Neural crest cell (in vitro differentiated cells): ENCODE measurements at places on chromosomes 16 and 17. TPM values are rescaled to one million over a fixed set of nuclear protein-coding genes. Genes with fewer than 3 reads are reported as not detected.

GALR2 gene
- not detected in 2 replicates for total RNA-seq

GRCh38 chr17:68910789-68911431 lies 44.3 kb downstream of the ABCA8 start:
- no peak overlapping the region for H3K4me3 ChIP-seq
- peaks cover 41% of the 10 kb centered on the region for H3K36me3 ChIP-seq
- H3K27ac ChIP-seq, result no peak overlapping the region
- peaks cover 32% of the 10 kb centered on the region for H3K4me1 ChIP-seq

BRIP1 gene
- 29.1 and 31.4 TPM in 2 replicates for total RNA-seq

DNA sequence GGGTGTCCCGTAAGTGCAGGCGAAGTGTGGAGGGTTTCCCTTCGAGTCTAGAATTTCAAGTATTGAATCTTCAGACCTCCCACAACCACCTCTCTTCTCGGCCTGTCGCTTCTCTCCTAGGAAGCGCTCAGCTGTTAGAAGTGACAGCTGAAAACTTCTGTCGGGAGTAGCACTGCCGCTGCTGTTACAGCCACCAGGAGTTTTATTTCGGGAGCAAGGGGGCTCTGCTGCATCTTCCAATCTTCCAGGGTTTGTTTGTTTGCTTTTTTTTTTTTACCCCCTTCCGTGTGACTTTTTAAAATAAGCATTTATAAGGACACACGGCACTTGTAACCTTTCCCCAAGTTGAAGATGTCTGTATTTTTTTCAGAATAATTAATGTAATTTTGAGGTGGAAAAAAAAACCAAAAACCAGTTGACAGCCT lies 767 bp downstream of the RPS6KB1 start:
- peak overlapping the region; percentile 98 for H3K4me3 ChIP-seq
- peaks cover 33% of the 10 kb centered on the region for H3K4me1 ChIP-seq
- H3K27ac ChIP-seq, result peak overlapping the region; percentile 89
- DNase-seq, result no peak
- H3K27me3 ChIP-seq, result no peaks in the 10 kb centered on the region

GRCh38 chr17:77508047-77508715 lies 367.4 kb downstream of the SEC14L1 start:
- H3K27me3 ChIP-seq, result no peaks in the 10 kb centered on the region
- DNase-seq, result no peak
- peaks cover 7% of the 10 kb centered on the region for H3K36me3 ChIP-seq
- no peak overlapping the region for H3K27ac ChIP-seq
- H3K4me3 ChIP-seq, result no peak overlapping the region

DNA sequence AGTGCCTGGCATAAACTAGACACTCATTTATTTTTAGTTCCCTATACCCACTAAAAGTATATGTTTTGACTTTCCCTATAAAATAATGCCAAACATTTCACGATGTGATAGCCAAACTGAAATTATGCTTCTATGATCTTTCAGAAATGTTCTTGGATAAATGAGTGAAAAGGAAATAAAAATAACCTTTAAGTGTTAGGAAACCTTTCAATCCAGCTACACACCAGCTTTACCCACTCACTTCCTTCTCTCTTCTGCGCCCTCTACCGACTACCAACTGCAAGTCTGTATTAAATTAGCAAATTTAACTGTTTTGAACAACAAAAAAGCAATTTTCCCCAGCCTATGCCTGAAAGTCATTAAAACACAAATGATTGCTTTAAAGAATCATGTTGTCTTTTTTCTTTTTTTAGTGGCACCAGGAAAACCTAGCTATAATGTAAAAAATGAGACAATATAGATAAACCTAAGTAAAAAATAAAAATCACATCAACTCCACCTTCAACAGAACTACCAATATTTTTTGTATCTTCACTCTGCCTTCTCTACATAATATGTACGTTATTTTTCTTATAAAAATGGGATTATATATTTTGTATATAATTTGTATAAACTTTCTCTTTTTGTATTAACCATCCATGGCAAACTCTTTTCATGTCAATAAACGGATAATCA lies 13.2 kb upstream of the TMEM100 start:
- DNase-seq, result peak; percentile 41
- H3K4me3 ChIP-seq, result no peak overlapping the region
- peaks cover 50% of the 10 kb centered on the region for H3K4me1 ChIP-seq
- no peaks in the 10 kb centered on the region for H3K27me3 ChIP-seq
- H3K27ac ChIP-seq, result no peak overlapping the region
- H3K36me3 ChIP-seq, result no peaks in the 10 kb centered on the region

GRCh38 chr17:5686074-5686635 lies 101.8 kb upstream of the NLRP1 start:
- no peak for DNase-seq
- no peak overlapping the region for H3K27ac ChIP-seq
- no peaks in the 10 kb centered on the region for H3K36me3 ChIP-seq
- no peak overlapping the region for H3K4me3 ChIP-seq

OR1D5 gene
- total RNA-seq, result not detected in 2 replicates

MYCBPAP gene
- 1.2 and 1.7 TPM in 2 replicates for total RNA-seq

DNA sequence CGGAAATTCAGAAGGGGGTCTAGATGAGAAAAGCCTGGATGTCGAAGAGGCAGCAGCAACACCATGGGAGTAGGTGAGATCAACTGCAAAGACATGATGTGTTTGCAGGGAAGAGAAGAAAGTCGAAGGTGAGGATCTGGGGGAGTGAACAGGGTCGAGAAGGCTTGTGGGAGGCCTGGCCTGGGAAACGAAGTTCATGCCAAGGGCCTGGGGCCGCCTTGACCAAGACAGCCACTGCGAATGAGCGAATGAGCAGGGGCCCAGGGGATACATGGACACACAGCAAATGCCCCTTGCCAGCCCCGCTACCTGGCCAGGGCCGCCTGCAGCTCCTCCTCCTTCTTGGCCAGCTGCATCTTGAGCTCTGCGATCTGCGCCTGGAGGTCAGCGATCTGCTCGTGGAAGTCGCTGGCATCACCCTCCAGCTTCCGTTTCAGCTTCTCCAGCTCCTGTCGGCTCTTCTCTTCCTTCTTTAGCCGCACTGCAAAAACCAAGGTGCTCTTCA lies 87.1 kb downstream of the NDE1 start:
- no peak overlapping the region for H3K27ac ChIP-seq
- no peaks in the 10 kb centered on the region for H3K4me1 ChIP-seq

- peaks cover 10% of the 10 kb centered on the region for H3K36me3 ChIP-seq
- DNase-seq, result no peak
- no peak overlapping the region for H3K27ac ChIP-seq
Observed at GRCh38 chr17:14118951-14119350, 49.6 kb downstream of the COX10 start.

DNA sequence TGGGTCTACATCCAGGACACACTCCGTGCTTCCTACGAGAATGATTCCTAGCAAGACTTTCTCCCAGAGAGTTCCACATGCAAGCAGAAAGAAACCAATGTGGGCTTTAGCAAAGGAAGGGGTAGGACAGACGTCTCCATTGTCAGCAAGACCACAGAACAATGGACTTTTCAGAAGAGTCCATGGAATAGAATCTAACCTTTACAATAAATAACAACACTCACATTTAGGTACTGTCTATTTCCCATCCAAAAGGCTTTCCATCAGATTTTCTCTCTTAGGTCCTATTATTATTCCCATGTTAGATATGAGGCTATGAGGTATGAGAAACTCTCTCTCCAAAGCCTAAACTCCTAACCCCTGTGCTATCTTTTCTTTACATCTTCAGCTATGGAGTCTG lies 360.9 kb downstream of the GRIN2A start:
- H3K36me3 ChIP-seq, result no peaks in the 10 kb centered on the region
- DNase-seq, result no peak
- H3K4me1 ChIP-seq, result peaks cover 33% of the 10 kb centered on the region
- peak overlapping the region; percentile 8 for H3K4me3 ChIP-seq
- peaks cover 42% of the 10 kb centered on the region for H3K27me3 ChIP-seq
- H3K27ac ChIP-seq, result no peak overlapping the region

DNA sequence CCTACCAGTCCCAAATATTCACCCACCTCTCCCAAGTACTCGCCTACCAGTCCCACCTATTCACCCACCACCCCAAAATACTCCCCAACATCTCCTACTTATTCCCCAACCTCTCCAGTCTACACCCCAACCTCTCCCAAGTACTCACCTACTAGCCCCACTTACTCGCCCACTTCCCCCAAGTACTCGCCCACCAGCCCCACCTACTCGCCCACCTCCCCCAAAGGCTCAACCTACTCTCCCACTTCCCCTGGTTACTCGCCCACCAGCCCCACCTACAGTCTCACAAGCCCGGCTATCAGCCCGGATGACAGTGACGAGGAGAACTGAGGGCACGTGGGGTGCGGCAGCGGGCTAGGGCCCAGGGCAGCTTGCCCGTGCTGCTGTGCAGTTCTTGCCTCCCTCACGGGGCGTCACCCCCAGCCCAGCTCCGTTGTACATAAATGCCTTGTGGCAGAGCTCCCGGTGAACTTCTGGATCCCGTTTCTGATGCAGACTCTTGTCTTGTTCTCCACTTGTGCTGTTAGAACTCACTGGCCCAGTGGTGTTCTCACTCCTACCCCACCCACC lies 29.8 kb downstream of the POLR2A start:
- H3K4me3 ChIP-seq, result no peak overlapping the region
- no peaks in the 10 kb centered on the region for H3K27me3 ChIP-seq
- H3K36me3 ChIP-seq, result peaks cover 9% of the 10 kb centered on the region
- no peak for DNase-seq
- H3K4me1 ChIP-seq, result no peaks in the 10 kb centered on the region
